ENCODE measurements at places on chromosomes 11 and 22. TPM values are rescaled to one million over a fixed set of nuclear protein-coding genes. Genes with fewer than 3 reads are reported as not detected.
A peak's percentile ranks its signal among the peaks of the same experiment; 100 is the strongest.

DNA sequence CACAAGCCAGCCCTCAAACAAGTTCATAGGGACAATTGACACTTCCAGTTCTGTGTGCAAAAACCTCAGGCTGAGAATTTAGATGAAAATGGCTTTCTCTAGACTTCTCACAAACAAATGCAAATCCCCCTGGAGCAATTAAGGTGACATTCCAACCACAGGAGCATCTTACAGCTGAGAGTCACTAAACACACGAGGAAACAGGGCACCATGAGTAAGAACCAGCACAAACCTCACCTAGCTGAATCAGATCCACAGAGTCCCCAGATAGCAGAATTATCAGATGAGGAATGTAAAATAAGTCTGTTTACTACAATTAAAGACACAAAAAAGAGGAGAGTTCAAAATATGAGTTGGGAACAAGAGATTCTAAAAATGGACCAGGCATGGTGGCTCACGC, 51.5 kb downstream of the RTL6 start:
- DNase-seq, result no peak

DNA sequence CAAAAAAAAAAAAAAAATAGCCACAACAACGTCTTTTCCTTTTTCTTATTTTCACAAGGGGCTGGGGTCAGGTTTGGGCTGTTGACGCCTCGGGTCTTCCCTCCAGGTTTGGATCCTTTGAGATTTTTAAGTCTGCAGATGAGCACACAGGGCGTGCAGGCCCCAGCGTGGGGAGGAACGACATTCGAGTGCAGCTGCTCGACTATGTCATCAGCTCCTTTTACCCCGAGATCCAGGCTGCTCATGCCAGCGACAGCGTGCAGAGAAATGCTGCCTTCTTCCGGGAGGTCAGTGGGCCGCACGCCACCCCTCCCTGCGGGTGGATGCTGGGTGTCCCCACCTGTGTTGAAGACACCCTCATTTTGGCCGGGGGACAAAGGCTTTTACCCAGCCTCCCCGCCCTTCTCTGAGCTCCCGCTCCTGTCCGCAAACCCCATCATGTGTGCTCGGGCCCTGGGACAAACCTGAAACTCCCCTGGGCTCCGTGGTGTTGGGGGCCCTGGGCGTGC, 7.7 kb downstream of the SELENOO start:
- DNase-seq, result no peak

DNA sequence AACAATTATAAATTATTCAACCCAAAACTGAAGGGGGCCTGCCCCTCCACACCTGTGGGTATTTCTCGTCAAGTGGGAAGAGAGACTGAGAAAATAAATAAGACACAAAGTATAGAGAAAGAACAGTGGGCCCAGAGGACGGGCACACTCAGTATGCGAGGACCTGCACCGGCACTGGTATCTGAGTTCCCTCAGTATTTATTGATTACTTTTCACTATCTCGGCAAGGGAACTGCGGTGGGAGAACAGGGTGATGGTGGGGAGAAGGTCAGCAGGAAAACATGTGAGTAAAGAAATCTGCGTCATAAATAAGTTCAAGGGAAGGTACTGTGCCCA, 3.2 kb downstream of the C11orf54 start:
- DNase-seq, result no peak

- peak; percentile 83 for DNase-seq
These were observed 44.2 kb upstream of the MICAL2 start for GRCh38 chr11:12066056-12066798.

Gene NXPE4
- not detected for polyA plus RNA-seq
